Cardiac septum (tissue), 1 donor: ENCODE measurements at places on chromosomes 1 and 21. TPM values are rescaled to one million over a fixed set of nuclear protein-coding genes. Genes with fewer than 3 reads are reported as not detected.

GRCh38 chr1:202589190-202589930 is 120.9 kb downstream of the SYT2 start:
- DNase-seq = peak; percentile 93

GRCh38 chr21:21102896-21103295 is 104.7 kb downstream of the NCAM2 start:
- no peak for DNase-seq

DNA sequence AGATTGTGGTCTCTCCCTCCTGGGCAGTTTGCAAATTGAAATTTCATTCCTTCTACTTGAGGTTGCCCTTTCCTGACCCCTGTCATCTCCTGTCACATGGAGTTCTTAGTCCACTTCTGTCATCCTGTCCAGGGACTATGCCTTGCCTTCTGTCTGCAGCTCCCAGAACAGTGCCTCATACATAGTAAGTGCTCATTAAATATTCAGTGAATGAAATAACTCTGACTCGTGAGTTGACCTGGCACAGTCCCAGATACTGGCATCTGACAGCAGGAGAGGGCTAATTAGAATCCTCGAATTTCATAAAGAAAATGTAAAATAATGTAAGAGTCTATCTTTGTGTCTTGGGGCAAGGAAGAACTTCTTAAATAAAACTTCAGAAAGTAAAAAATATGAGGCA is 50.8 kb downstream of the CNIH3 start:
- no peak for DNase-seq

DNA sequence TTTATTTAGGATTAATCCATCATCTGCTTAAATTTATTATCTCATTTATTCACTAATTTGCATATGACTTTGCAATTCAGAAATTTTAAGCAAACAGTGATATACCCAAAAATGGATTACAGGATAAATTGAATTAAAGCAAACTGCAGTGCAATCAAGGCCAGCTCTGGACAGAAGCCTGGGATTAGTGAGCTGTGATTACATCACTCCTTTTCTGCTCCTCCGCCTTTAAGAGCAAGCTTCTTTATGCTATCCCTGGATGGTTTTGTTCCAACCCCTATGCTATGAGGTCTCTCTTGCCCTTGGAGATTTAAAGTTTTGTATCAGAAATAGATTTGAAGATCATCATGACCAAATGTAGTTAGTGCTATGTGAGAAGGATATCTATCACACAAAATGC is 32.6 kb downstream of the GPR52 start:
- DNase-seq = no peak

DNA sequence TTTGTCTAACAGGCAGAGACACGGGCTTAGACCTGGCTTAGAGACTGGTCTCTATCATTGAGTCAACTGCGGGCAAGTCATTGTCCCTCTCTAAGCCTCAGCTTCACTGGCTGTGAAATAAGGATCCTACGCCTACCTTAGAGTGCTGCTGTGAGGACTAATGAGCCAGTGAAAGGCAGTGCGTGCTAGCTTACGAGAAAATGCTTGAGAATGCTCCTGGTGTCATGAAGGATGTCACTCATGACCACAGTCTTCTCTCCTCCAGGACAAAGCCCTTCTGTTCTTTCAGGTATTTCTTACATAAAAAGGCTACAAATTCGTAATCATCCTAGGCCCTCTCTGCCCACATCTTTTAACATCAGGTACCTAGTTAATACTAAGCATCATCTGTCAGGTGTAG is 16.5 kb upstream of the A3GALT2 start:
- DNase-seq = no peak

GRCh38 chr21:18493422-18493821 is 89.8 kb upstream of the TMPRSS15 start:
- no peak for DNase-seq

S100A11 gene
- 90.8 TPM for total RNA-seq

CELA3B gene
- not detected for total RNA-seq
